ENCODE measurements at places on chromosomes 6 and 20.

- DNase-seq: no peak
Measured at GRCh38 chr20:40741507-40742106, 52.6 kb upstream of the MAFB start.

- DNase-seq: no peak
Measured at GRCh38 chr6:49468042-49468441, 4.9 kb downstream of the CENPQ start.

GRCh38 chr20:62637110-62637509 is 5.2 kb upstream of the SLCO4A1 start:
- DNase-seq: no peak

GRCh38 chr6:34696189-34696738 is 303 bp downstream of the ILRUN start:
- peak; percentile 46 for DNase-seq

DNA sequence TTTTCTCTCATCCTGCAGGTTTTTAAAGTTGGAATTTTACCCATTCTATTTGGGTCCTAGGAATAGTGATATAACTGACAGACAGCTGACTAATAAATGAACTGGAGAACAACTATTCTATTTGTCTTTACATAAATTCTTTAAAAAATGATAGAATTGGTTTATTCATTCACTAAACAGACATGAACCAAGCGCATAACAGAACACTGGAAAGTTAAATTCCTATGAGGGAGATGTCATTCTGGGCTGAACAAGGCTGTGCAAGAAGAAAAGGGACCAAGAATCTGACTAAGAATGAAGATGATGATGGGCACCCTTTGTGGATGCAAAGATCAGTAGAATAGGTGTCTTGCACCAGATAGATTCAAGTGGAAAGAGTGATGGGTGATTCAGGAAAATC is 256.3 kb upstream of the SASH1 start:
- DNase-seq: no peak

DNA sequence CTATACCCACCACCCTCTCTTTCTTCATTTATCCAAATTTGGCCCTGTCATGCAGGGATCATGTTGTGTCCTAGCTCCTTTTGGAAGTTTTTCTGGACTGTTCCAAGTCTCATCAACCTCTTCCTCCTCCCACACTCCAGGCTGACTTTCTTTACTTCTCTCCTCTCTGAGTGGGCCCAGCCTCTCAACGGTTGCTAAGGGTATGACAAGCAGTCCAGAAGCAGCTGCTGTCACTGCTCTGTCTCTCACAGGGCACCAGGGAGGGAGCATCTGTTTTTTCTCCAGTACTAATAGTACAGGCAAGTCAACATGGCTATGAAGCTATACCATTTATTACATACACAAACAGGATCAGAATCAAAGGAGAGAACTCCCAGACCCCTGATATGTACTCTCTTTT is 8.2 kb downstream of the NT5DC1 start:
- no peak for DNase-seq

DNA sequence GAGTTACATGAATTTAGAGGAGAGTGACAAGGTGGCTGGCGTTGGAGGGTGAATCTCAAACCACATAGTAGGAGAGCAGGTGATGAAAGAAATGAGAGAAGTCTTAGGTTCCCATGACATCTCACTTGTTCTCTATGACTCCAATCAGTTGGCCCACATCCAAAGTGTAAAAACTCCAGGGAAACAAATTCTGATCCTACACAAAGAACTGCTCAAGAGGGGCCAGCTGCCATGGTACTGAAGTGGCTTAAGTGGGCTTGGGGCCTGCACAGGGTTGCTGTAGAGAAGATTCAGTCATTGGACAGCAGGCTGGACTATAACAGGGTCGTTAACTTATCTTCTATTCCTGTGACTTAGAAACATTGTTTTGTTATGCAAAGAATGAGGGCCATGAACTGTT is 7.6 kb upstream of the ADGRF4 start:
- DNase-seq: no peak

- no peak for DNase-seq
Measured at GRCh38 chr20:15235471-15236198, 898.2 kb upstream of the FLRT3 start.

DNA sequence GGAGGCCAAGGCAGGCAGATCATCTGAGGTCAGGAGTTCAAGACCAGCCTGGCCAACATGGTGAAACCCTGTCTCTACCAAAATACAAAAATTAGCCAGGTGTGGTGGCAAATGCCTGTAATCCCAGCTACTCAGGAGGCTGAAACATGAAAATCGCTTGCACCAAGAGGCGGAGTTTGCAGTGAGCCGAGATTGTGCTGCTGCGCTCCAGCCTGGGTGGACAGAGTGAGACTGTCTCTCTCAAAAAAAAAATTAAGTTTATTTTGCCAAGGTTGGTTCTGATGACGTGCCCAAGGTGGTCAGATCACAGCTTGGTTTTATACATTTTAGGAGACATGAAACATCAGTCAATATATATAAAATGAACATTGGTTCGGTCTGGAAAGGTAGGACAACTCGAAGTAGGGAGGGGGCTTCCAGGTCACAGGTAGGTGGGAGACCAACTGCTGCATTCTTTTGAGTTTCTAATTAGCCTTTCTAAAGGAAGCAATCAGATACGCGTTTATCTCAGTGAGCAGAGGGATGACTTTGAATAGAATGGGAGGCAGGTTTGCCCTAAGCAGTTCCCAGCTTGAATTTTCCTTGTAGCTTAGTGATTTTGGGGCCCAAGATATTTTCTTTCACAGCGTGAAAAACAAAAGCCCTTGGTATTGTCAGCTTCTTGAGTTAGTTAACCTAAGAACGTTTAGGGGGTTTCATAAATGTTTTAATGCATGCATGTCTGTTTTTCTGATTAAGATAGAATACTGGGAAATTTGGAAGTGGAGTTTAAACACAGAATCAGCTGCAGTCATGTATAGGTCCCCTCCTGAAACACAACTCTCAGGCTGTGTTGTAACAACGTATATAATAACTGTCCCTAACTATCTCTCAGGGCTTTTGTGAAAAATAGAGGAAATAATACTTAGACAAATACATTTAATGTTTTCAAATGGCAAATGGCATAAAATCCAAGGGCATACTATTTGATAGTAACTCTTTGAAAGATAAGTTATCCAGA is 16.7 kb downstream of the ACOT13 start:
- no peak for DNase-seq

DNA sequence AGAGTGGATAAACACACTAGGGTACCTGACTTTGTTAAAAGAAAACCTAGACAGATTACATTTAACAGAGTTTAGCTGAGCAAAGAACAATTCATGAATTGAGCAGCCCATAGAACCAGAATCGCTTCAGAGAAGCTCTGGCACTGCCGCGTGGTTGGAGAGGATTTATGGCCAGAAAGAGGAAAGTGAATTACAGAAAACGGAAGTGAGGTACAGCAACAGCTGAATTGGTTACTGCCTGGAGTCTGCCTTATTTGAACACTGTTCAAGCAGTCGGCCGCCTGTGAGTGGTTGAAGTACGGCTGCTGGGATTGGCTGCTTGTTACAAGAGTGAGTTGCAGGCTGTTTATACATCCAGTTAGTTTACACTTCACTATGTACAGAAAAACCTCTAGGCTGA is 253.8 kb upstream of the CDYL start:
- DNase-seq: no peak

- DNase-seq: no peak
Measured at GRCh38 chr20:57612916-57613315, 7.3 kb downstream of the ZBP1 start.

GRCh38 chr6:160069050-160069454 is 52.6 kb upstream of the SLC22A1 start:
- DNase-seq: no peak

DNA sequence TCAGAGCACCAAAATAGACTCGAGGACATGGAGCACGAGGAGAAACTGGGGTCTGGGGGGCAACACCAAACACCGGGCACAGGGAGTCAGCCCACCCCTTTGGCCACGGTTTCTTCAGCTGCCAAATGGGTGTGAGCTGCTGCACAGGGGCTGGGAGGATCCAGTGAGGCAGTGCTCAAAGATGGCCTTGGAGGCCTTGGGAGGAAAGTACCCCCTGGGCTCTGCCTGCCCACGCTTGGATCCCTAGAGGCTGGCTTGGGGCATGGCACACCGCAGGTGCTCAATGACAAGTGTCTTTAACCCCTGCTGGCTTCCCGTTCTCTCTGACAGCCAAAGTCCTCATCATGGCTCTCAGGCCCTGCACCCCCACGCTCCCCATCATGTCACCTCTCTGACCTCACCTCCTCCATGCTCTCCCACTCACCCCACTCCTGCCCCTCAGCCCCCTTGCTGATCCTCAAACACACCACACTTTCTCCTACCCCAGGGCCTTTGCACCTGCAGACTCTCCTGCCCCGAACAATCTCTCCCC is 190.3 kb downstream of the ANKRD60 start:
- no peak for DNase-seq

- no peak for DNase-seq
Measured at GRCh38 chr20:62906209-62906608, 20.1 kb downstream of the DIDO1 start.

DNA sequence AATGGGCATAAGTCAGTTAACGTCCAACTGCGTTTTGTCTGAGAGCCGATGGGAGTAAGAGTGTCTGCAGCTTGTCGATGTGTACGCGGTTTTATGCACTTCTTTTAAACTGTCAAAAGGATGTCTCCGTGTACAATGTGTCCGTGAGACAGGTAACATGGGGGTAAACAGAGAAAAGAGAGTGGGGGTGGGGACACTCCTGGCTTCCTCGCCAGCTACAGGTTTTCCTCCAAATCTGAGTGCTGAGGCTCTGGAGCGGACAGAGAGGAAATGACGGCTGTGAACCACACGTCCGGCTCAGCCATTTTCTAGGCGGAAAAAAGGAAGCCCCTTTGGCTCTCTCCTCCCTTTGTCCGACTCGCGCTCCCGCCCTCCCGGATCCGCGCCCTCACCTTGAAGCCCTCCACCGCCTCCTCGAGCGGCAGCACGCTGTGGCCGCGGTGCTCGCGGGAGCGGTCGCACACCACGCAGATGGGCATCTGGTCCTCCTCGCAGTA is 916 bp downstream of the TRIM27 start:
- peak; percentile 73 for DNase-seq

DNA sequence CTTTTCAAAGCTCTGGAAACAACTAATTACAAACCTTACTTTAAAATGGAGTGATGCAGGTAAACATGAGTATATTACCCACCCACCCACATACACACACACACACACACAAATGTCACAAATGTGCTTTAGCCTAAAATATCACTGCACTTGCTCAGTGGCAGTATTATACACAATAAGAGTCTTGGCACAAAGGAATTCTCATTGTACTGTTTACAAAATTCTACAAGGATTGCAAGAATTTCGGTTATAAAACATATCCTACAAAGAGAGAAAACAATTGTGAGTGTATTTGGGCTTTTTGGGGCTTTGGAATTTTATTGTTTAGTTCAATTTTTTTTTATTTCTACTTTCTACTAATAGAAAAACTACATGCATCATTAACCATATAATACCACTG is 113.2 kb upstream of the BEND6 start:
- DNase-seq: no peak

- DNase-seq: no peak
Measured at GRCh38 chr6:169999367-169999766, 247.9 kb downstream of the ERMARD start.

GRCh38 chr6:111011360-111012142 is 29.7 kb downstream of the RPF2 start:
- DNase-seq: no peak

- no peak for DNase-seq
Measured at GRCh38 chr6:143966312-143966711, 41.7 kb downstream of the PLAGL1 start.

DNA sequence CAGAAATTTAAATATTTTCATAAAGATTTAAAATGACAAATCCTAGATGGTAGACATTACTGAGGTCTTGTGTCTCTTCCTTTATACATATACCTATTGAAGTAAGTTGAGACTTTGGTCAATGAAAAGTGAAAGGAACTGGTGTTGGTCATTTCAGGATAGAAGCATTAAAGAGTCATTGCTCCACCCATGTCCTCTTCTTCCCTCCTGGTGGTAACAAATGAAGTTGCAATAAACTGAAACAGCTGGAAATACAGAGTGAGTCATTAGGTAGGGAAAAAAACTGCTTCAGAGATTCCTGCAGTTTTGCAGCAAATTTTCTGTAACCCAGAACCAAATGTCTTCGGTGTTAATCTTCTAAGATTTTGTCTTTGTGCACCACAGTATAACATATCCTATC is 448.0 kb downstream of the EYS start:
- no peak for DNase-seq

GRCh38 chr6:151544453-151544852 is 50.6 kb downstream of the CCDC170 start:
- no peak for DNase-seq

DNA sequence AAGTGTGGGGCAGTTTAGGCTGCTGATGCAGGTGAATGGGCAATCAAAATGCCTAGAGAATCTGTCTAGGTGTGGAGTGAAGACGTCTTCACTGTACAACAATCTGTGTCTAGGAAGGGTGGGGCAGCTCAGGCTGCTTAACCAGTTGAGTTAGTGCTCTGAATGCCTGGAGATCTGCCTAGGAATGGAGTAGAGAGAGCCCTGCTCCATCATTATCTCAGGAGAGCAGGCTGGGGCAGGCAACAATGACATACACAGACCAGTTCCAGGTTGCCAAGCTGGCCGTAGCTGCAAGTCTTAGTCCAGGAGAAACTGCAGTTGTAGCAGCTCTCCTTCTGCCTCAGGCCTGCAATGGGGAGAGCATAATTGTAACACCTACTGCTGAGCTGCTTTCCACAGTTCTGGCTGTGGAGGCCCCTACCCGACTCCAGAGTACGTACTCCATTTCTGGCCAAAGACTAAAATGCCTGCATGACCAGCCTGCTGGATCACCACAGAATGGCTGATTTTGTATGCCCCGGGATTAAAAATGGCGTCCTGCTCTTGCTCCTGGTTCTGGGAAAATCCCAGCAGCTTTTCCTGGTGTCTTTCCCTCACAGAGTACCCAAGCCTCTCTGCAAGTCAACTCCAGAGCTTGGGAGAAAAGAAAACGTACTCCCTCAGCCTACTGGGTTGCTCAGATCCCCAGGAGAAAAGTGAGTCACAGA is 545.4 kb downstream of the ADGRB3 start:
- DNase-seq: no peak

- DNase-seq: no peak
Measured at GRCh38 chr6:56996401-56996800, 41.5 kb downstream of the BEND6 start.

GRCh38 chr6:30821862-30822784 is 62.2 kb upstream of the DDR1 start:
- DNase-seq: no peak

DNA sequence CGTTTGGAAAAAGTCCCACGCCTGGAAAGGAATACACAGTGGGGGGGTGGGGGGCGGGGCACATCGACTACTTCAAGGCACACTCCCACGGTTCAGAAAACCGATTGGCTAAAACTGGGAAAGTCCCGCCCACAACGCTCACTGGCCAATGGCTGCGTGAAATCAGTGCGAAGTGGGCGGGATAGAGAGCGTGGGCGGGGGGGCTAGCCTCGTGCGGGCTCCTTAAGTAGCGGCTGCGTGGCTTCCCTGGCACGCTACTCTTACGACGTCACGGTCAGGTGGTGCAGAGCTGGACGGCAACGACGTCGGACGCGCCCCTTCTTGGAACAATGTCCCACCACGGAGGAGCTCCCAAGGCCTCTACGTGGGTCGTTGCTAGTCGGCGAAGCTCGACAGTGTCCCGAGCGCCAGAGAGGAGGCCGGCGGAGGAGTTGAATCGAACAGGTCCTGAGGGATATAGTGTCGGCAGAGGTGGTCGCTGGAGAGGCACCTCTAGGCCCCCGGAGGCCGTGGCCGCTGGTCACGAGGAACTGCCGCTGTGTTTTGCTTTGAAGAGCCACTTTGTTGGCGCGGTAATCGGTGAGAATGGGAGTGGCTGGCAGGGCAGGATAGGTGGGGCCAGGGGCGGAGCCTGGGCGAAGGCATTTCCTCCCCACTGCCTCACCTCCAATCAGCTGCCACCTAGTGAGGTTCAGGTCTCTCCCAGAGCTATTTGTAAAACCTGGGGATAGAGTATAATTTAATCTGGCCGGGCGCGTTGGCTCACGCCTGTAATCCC is at the start of gene DDX43:
TSS of gene DDX43 (plus strand) at position 252 of the 778 bp plus-strand sequence. CDS start at position 330, 78 bp downstream.
- peak; percentile 57 for DNase-seq

All from right forelimb (tissue), 1 donor.